ENCODE measurements at places on chromosomes 6 and 20.

DNA sequence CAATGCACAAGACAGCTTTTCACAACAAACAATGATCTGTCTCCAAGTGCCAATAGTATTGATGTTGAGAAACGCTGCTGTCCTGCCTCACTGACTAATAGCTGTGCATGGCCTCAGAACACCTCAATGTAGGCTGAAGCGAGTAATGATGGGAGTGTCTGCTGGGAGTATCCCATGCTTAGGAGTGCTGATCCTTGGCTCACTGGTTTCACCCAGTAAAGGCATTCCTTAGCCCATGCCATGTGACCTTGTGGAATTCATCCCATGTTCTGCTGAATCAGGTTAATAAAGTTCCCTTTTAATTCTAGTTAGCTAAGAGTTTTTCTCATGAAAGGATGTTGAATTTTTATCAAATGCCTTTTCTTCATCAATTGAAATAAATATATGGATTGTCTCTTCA lies 3.8 kb upstream of the WFDC12 start:
- DNase-seq, result no peak

DNA sequence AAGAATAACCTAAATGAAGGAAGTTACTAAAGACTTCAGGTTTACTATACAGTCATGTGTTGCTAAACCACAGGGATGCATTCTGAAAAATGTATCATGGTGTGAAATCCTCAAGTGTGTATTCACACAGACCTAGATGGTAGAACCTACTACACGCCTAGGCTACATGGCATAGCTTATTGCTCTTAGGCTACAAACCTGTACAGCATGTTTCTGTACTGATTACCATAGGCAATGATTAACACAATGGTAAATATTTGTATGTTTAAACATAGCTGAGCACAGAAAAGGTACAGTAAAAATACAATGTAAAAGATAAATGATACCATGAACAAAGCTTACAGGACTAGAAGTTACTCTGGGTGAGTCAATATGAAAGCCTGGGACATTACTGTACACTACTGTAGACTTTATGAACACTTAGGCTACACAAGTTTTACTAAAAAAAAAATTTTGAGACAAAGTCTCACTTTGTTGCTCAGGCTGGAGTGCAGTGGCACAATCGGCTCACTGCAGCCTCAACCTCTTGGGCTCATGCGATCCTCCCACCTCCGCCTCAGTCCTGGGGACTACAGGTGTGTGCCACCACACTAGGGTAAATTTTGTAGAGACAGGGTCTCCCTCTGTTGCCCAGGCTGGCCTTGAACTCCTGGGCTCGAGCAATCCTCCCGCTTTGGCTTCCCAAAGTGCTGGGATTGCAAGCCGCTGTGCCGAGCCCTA lies 36.0 kb downstream of the ADNP start:
- DNase-seq, result no peak

GRCh38 chr6:164045082-164045481 lies 630.6 kb downstream of the QKI start:
- DNase-seq, result no peak

DNA sequence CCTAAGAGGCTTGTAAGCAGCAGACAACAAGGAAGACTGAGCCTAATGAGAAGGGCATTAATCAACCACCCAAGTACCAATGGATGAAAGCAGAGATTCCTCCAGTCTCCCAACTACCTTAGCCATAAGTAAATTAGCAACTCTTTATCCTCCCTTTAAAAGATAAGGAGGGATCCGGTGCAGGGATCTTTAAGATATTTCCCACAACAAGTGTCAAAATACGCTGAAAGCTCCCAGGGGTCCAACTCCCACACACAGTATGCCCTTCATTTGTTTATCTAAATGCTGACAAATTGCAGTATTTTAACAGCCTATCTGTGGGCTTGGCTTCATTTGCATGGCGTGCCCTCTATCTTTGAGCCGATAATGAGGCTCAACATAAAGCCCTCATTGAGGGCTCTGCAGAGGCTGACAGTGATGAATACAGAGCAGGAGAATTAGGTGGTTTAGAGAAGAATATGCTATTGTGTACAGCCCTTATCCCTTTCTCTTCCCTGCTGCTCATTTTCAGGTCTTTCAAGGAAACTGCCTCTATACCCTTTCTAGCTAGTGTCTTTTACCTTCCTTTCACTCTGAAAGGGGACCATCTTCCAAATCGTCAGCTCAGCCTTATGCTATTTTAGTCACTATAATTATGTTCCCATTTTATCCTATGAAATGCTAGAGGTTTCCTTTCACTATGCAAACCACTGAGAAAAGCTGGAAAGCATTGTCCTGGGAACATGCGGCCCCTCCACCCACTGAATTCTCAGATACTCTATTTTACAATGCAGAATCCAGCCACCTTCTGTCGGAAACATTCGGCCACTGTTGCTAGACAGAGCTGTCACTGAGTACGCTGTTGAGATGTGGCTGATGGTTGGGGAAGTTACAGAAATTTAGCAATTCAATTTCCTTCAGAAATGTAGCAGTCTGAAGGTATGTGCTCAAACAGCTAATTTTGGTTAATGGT lies 575.2 kb upstream of the JAG1 start:
- no peak for DNase-seq

DNA sequence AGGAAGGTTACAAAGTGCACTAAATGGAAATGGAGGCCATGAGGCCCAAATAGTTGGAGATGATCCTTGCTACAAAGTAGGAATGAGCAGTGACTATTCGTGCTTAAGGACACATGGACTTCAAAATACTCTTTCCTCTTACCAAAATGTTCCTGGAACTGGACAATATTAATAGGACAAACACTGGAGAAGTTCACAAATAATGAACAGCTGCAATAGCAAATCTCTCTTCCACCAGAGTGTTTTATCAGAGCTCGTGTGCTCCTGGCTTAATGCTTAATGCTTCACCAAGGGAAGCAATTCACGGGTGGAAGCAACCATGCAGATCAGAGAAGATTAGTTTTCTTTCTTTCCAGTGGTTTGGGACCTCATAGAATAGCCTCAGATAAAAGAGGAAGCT lies 435.4 kb downstream of the BCKDHB start:
- no peak for DNase-seq

DNA sequence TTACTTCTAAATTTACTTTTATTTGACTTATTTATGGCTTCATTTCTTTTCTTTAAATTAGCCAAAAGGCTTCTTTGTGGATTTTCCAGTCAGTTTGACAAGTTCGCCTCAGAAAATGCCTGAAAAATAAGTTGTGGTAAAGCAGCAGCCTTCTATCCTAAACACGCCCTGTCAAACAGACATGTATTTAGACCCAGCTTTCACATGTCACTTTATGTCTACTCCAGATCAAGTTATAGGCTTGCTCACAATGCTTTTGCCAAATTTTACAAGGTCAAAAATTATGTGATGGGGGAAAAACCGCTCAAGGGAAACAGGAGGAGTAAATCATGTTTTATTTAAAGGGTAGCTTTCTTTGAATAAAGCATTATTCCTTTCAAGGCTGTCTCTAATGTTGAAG lies 615.0 kb downstream of the HDGFL1 start:
- DNase-seq, result no peak
